GM23248 (cell line): ENCODE measurements at places on chromosomes 7 and 10. TPM values are rescaled to one million over a fixed set of nuclear protein-coding genes. Genes with fewer than 3 reads are reported as not detected.

The NPTX2 gene
- 0.30 and 0.41 TPM in 2 replicates for polyA plus RNA-seq

- DNase-seq = no peak
Observed at GRCh38 chr7:99038086-99038855, 105.6 kb downstream of the SMURF1 start.

DNA sequence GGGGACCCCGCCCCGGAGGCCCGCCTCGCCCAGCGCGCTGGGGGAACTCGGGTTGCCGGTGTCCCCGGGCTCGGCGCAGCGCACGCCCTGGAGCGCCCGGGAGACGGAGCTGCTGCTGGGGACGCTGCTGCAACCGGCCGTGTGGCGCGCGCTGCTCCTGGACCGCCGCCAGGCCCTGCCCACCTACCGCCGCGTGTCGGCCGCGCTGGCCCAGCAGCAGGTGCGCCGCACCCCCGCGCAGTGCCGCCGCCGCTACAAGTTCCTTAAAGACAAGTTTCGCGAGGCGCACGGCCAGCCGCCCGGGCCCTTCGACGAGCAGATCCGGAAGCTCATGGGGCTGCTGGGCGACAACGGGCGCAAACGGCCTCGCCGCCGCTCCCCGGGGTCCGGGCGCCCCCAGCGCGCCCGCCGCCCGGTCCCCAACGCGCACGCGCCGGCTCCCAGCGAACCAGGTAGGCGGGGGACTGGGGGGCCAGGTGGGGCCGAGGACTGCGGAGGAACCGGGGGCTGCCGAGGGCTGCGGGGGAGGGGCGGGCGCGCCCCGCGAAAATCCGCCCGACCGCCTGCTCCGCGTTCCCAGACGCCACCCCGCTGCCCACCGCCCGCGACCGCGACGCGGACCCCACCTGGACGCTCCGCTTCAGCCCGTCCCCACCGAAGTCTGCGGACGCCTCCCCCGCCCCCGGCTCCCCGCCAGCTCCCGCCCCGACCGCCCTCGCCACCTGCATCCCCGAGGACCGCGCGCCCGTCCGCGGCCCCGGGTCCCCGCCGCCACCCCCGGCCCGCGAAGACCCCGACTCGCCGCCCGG is 574 bp downstream of the UTF1 start:
- no peak for DNase-seq

DNA sequence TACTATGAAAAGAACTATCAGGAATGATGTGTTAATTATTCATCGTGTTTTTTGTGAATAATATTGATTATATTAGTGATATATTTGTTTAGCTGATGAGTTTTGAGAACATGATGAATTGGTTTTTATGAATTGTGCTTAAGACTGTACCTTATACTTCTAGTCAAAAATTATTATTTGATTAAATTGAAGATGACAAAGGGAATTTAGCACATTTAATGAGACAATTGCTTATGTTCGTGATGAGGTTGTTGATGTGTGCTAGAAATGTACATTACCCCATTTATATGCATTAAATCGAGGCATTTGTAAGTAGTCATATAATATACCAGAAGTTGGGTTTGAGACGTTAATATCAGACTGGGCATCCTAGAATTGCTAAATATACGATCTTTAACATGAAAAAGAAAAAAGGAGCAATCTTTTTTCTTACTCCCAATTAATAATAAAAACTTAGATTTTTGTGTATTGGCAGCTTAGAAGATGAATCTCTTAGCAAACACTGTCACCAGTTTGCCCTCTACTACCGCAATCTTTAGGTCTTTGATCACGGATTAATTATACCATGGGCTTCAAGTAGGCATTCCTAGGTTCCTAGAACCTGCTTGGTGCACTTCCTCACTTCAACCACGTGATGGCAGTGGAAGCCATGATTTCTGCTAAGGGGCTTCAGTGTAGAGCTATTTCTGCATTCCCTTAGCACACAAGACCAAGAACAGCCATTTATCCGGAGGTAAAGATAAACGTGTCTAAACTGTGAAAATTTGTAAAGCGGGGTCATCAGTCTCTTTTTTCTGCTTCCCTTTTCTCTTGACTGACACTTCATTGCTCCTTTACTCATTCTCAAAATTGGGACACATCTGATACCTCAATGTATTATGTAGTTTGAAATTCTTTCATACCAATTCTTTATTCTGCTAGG is 1.6 kb downstream of the KLHDC10 start:
- DNase-seq = peak; percentile 88

GRCh38 chr7:41058986-41059741 is 643.7 kb downstream of the INHBA start:
- DNase-seq = peak; percentile 21
